ENCODE measurements at places on chromosomes 5 and 9.

DNA sequence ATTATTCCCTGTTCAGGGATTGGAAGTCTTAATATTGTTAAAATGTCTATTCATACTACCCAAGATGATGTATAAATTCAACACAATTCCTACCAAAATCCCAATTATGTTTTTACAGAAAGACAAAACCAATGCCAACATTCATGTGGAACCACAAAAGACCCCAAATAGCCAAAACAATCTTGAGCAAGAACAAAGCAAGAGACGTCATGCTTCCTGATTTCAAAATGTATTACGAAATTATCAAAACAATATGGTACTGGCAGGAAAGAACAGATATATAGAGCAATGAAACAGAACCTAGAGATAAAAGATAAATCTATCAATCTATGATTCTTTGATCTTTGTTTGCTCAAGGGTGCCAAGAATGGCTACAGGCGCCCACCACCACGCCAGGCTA is 237.9 kb downstream of the TAF11L14 start:
- DNase-seq: no peak

DNA sequence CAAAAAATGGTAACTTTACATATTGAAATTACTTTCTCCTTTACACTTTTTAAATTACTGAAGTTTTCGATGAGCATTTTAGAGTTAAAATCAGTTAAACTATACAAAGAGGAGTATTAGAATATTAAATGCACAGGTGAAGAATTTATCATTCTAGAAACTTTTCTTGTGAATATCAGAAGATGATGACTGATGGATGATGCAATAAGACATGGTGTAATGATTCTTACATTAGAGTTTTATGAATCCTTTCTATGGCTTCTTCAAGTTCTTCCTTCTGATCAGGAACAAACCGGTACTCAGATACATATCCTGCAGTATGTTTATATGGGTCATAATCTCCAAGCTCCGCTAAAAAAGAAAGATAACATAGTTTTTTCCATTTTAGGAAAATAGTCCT is 154.4 kb downstream of the EPB41L4A start:
- no peak for DNase-seq

DNA sequence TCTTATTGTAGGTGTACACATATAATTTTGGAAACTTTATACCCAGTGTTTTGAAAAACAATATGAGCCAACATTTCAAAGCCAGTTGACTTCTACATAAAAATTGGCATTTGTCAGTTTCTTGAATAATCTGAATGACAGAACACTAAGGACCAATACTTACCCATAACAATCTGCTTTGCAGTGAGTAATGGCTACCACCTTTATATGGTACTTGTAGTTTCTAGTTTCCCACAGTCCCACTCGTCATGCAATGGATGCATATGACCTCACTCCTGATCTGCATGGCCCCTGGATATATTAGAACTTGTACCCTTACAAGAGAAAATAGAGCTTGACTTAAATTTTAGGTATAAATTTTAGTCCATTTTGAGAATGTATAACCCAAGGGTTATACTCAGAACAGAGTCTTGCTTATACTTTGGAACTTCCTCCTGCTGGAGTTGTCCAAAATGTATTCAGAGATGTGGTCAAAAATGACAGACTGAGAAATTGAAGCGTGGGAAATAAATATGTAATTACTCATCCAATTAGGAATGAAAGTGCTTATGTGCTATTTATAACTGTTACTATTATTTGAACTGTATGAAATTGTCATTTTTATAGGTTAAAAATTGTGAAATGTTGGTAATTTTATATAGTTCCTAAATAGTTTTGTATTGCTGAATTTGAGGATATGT is 19.5 kb downstream of the XRCC4 start:
- DNase-seq: no peak

GRCh38 chr9:109274884-109275730 is 45.8 kb downstream of the EPB41L4B start:
- no peak for DNase-seq

GRCh38 chr5:96628406-96628805 is 33.8 kb upstream of the CAST start:
- DNase-seq: no peak

DNA sequence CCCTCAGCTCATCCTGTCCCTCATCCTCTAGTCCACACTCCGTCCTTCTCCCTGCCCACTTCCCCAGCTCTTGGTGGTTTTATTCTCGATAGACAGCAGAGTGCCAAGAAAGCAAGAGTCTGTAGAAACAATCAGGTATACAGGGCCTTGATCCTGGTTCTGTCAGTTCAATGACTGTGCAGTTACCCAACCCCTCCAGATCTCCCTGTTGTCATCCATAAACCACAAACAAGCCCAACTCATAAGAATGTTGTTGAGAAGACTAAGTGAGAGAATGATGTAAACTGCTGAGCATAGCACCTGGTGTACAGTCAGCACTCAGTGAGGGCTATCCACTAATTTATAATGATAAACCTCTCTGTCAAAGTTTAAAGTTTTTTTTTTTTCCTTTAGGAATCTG is 31.3 kb downstream of the ISL1 start:
- DNase-seq: no peak

DNA sequence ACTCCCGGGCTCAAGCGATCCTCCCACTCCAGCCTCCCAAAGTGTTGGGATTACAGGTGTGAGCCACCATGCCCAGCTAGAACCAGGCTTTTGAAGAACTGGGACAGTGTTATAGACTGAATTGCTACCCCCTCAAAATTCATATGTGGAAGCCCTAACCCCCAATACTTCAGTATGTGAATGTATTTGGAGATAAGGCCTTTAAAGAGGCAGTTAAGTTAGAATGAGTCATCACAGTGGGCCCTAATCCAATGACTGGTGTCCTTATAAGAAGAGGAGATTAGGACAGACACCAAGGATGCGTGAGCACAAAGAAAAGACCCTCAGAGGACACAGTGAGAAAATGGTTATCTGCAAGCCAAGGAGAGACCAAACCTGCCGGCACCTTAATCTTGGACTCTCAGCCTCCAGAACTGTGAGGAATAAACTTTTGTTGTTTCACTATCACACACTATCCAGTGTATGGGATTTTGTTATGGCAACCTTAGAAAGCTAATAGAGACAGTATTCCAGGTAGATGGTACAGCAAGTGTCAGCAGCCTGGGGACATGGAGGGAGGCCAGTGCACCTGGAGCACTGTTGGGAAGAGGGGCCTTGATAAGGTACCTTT is 31.4 kb upstream of the ERGIC1 start:
- no peak for DNase-seq

DNA sequence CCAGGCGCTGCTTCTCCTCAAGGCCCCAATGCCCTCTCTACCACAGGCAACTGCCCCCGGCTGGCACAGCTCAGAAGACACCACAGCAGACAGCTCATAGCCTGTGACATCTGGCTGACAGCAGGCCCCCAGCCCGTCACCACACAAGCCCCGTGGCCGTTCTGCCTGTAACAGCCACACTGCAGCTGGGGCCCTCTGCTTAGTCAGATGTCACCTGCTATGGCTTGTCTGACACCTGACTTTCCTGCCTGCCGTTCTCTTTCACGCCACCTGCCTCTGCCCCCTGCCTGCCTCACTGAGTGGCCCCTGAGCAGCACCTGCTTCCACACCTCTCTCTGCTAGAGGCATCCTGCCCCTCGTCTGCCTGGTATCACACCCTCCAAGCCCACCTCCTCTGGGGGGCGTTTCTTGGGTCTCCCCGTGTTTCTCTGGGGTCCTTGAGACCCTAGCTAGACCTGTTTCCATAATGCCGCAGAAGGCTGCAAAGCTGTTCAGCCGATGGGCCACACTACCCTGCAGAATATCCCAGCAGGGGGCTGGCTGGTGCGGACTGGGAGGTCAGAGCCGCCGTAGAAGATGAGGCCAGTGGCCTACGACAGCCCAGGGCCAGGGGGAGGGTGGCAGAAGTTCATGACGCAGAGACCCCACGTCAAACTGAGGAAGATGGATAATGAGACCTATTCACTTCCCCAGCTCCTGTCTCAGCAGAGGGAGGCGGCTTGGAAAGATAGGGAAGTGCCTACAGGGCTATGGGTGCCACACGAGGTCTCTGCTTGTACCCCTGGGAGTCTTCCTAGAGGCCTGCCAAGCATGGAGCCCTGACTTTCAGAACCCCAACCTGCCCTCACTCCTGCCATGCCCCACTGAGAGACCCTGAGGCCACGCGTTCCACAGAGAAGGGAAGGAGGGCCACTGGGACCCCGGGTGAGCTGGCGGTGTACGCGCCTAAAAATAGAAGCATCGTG is 95.1 kb downstream of the ZNF354C start:
- no peak for DNase-seq

DNA sequence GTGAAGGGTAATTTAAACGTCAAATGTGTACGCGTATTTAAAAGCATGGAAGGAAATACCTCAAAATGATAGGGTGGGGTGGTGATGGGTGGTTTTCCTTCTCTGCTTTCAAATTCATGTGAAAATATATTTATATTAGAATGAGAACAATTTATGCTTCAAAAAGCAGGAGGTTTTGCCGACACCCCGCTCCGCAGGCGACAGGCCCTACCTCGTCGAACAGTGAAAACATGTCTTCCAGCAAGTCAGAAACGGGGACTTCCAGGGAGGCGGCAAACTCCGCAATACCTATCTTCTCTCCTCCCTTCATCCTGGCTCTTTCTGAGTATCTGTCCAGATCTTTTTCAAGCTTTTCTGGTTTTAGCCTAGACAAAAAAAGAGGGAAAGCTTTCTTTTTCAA is 28.5 kb upstream of the SLC6A3 start:
- no peak for DNase-seq

- no peak for DNase-seq
Measured at GRCh38 chr9:121888438-121888775, 204.7 kb downstream of the TTLL11 start.

Measured in NCI-H1048 (cell line).